Cortex of kidney (tissue), 1 donor: ENCODE measurements at places on chromosomes 3 and 15.

- no peak for DNase-seq
These were observed 220.8 kb downstream of the ZNF621 start for GRCh38 chr3:40745381-40746106.

- no peak for DNase-seq
These were observed 123.1 kb downstream of the NEO1 start for GRCh38 chr15:73175382-73175781.

DNA sequence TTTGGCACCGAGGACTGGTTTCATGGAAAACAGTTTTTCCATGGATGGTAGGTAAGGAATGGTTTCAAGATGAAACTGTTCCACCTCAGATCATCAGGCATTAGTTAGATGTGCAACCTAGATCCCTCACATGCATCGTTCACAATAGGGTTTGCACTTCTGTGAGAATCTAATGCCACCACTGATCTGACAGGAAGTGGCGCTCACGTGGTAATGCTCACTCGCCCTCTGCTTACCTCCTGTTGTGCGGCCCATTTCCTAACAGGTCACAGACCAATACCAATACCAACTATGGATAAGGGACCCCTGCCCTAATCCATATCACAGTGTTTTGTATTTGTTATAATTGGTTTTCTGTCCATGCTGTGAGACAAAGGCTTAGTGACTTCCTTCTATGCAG lies 58.9 kb downstream of the SLMAP start:
- no peak for DNase-seq

- no peak for DNase-seq
These were observed 56.3 kb downstream of the RSRC1 start for GRCh38 chr3:158166223-158166622.
